ENCODE measurements at places on chromosomes 6 and 20. TPM values are rescaled to one million over a fixed set of nuclear protein-coding genes. Genes with fewer than 3 reads are reported as not detected.

DNA sequence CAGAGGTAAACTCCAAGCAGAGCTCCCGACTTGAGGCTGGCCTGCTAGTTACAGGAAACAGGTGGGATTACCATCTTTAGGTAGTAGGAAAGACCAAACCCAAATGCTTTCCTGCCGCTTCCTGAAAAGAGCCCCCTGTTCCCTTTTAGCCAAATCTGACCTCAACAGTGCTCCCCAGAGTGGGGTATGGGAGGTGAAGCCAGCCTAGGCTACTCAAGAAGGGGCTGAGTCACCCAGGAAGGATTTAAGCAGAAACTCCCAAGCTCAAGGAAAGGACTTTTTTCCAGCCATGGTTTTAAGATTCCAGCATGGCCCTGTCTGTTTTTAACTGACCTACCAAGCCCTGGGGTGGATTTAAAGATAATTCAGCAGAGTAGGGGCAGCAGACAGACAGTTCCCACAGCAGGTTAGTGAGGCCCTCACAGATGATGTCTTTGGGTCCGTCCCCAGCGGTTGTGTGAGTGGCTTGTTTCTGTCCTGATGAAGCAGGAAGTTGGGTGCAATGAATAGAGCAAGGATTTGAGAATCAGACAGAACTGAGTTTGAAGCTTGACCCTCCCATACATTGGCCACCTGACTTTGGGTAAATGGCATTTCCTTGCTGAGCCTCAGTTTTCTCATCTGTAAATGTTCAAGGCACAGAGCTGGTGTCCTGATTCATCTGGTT, 76.9 kb upstream of the MAFB start:
- DNase-seq = no peak

DNA sequence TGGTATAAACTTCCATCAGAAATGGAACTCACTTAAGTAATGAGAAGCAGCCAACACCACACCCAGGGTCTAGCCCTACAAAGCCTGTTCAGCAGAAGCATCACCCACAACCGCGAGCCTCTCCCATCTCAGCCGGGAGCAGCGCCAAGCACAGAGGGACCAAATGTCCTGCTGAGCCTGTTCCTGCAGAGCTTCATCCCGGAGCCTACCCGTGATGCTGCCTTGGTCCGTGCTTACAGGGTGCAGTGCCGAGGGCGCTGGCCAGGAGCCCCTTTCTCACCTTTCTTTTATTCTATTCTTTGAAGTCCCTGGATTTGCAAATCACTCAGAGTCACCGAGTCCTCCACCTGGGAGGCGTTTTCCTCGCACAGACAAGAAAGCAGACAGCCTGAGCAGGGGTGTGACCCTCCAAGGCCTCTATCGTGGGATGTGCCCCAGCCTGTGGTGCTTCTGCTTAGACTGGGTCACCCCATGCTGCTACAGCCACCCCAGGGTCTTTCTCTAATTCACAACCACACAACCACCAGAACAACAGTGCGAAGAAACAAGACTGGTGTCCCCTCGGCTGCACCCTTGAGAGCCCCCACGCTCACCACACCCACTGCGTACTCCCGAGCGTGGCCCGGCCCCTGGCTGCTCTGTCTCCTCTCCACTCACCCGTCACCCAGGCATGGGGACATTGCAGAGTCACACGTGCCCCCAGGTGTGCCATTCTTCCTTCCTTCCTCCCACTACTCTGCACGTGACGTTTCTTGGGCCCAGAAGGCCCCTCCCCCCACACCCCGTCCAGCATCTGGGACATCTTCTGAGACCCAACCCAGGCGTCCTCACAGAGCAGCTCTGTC, 92.2 kb upstream of the MPC1 start:
- no peak for DNase-seq

GRCh38 chr6:169388395-169389166, 134.9 kb upstream of the THBS2 start:
- DNase-seq = no peak

- DNase-seq = no peak
These were observed 775.1 kb upstream of the NRSN1 start for GRCh38 chr6:23350752-23351453.

DNA sequence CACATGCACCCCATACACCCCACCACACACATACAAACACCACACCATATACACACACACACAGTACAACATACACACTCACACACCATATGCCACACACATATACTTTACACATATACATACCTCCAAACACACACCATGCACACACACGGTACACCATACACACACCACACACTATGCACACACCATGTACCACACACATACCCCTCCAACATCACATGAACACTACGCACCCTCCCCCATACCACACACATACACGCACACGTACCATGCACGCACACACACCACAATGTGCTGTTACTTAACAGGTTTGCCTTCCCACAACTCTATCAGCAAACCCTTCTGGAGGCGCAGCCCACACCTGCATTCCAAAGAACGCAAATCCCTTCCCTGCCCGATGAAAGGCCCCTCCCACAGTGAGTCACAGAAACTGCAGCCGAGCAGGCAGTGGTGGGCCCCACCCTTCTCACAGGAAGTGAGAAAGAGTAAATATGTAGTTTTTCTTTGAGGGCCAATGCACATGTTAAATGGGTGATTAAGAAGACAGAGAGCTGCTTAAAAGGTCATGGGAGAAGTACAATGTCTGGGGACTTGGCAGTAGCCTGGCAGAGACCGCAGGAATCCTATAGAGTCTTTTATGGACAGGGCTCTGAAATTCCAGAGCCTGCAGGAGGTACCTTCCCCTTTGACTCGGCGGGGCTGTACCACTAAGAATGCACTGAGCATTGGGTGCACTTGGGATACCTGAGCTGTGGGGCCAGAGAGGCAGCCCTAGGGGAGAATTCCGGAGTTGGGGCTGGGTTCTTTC, 34.1 kb upstream of the EZR start:
- DNase-seq = peak; percentile 69

DNA sequence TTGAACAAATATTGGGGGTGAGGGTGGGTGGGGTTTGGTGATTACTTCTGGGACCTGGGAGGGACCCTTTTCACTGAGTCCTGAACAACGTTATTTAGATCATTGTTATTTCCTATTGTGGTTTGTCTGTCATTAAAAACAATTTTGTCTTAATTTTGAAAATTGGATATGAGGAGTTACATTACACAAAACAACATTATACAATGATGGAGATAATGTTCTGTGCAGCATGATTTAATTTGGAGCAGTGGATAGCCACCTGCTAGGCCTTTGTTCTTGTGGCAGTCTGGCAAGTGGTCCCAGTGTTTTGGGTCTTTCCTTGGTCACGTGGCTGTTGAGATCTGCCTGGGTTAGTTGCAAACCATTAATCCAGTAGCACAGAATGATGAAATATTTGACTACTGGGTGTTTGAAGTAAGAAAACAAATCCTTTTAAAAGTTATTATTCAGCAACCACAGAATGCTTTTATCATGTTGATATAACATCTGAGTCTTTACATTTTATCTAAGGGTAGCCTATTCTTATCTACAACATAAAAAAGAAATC, 172.8 kb downstream of the CDKAL1 start:
- no peak for DNase-seq

DNA sequence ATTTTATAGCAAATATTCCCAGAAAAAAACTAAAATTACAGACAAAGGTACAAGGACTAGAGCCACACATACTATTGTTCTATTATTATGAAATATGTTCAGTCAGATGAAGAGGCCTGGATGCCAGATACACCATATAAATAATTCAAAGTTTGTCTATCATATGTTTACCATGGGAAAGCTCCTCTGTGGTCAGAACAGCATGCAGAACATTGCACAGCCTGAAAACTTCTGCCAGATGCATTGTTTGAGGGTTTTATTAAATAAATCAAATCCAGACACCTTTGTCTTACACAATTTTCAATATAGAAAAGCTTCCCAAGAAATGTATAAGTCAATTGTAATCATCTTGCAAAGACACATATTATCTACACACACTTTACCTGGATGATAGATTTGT, 35.0 kb upstream of the COL21A1 start:
- DNase-seq = no peak

GRCh38 chr6:86715676-86716075, 221.7 kb upstream of the HTR1E start:
- no peak for DNase-seq

GRCh38 chr20:59939879-59940128, 301 bp downstream of the PPP1R3D start:
- no peak for DNase-seq

Gene APCDD1L
- total RNA-seq = not detected

Gene GPR63
- 1.4 TPM for total RNA-seq

Gene NPBWR2
- total RNA-seq = not detected

Gene MLN
- total RNA-seq = not detected

Gene B3GALT4
- total RNA-seq = 32.0 TPM
